ENCODE measurements at places on chromosomes 5 and 9.
A peak's percentile ranks its signal among the peaks of the same experiment; 100 is the strongest.

GRCh38 chr9:6197330-6197729, 18.3 kb upstream of the IL33 start:
- no peak for DNase-seq

GRCh38 chr5:14397717-14398116, 183.9 kb upstream of the OTULINL start:
- DNase-seq, result no peak

DNA sequence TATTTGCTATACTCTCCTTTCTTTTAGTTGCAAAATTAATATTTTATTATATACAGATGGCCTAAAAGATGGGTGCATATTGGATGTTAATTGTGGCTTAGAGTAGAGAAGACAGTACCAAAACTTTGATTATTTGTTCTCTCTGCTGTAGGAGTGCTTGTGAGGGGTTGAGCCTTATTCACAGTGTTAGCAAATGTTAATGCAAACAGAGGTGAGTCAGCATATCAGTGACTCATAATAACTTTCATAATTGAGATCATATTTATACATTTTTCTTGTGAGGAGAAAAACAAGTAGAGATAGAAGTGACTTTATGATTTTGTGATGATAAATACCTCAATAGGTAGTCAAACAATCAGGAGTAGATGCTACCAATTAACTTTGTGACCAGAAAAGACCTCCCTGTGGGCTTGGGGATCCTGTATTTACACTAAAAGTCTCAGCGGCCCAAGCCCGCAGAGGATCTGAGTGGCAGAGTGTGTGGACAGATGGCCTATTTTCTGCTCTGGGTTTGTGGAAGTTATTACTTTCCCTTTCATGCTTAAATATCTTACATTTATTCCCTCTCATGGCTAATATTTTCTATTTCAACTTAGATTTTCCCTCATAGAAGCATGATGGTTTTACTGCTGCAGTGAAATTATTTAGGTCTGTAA, 226.5 kb downstream of the TAF11L14 start:
- DNase-seq, result no peak

DNA sequence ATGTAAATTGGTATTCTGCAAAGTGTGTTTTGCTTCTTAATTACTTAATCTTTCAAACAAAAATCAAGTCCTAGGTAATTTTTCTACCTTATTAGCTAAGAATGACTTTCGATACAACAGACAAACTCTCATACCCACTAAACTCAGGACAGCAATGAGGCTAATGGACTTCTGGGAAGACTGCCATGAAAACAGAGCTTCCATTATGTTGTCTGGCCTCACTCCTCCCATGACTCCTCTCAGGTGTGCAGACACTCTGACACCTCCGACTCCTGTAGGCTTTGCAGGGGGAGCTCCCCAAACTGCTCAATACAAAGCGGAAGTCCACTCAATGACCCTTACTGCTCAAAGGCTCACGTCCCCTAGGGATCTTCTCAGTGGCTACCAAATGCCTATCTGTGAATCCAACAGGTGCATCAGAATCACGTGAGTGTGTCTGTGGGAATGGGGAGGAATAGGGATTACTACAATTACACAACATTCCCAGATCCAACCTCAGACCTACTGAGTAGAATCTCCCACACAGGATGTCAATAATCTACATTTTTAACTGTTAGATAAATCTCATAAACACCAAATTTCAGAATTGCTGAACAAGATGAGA, 289.9 kb downstream of the RAB3C start:
- DNase-seq, result no peak

DNA sequence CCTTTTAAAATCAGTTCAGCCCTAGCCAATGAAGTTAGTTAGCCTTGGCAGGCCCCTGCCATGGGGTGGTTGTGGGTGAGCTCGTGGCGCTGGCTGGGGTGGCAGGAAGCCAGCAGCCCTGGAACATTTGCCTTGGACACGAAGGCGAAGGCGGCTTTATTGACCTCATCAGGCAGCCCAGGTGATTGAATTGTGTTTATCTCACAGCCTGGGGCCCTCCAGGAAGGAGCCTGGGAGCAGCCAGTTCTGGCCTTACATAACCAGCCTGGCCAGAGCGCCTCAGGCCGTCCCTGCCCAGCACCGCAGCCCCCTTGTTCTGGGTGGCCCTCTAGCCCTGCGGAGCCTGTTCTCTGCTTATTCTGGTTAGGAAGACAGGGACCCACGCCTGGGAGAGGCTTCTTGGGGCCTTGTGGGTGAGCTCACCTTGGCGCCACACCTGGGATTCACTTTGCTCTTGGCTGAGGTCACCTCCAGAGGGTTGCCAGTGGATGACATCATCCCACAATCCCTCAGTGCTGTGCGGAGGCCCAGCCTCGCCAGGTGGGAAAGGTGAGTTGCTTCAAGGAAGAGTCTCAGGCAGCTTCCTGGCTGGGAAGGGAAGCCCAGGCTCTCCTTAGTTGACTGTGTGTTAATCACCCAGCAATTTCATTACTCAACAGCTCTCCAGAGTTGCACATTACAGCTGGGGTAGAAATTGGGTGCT, 54.4 kb upstream of the RPL26L1 start:
- no peak for DNase-seq

- DNase-seq, result no peak
Observed at GRCh38 chr5:80894083-80894482, 66.1 kb upstream of the RASGRF2 start.

- DNase-seq, result no peak
Observed at GRCh38 chr5:96176022-96176421, 214.4 kb upstream of the ELL2 start.

- DNase-seq, result no peak
Observed at GRCh38 chr5:52073993-52074689, 690.9 kb downstream of the ISL1 start.

- peak; percentile 71 for DNase-seq
Observed at GRCh38 chr5:36305571-36306326, 4.0 kb upstream of the RANBP3L start.

DNA sequence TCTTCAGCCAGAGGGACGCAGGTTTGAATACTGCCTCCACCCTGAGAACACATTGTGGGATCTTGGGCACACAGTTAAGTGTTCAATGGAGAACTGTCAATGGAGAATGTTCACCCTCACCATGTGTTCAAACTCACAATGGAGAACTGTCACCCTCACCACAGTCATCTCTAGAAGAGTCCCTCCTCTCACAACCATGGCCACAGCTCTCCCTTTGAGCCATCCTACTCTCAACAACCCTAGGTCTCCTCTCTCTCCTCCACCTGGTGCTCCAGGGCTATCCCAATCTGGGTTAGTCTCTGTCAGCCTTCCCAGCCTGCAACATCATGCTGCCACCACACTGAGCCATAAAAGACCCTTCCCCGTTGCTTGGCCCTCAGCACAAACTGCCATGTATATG, 36.3 kb upstream of the HAND1 start:
- no peak for DNase-seq

- DNase-seq, result peak; percentile 29
Observed at GRCh38 chr9:117783828-117784227, 79.6 kb downstream of the TLR4 start.

- DNase-seq, result no peak
Observed at GRCh38 chr9:98930792-98931191, 12.9 kb upstream of the COL15A1 start.

GRCh38 chr5:37722236-37723161, 117.3 kb downstream of the GDNF start:
- peak; percentile 90 for DNase-seq

GRCh38 chr5:133709209-133709725, 96.9 kb upstream of the FSTL4 start:
- DNase-seq, result no peak

GRCh38 chr5:144406442-144406841, 235.8 kb downstream of the KCTD16 start:
- no peak for DNase-seq

- no peak for DNase-seq
Observed at GRCh38 chr5:62575489-62575888, 3.1 kb upstream of the LRRC70 start.

- no peak for DNase-seq
Observed at GRCh38 chr5:139797856-139798510, 2.4 kb downstream of the PSD2 start.

- no peak for DNase-seq
Observed at GRCh38 chr9:37983381-37984067, 79.6 kb upstream of the SLC25A51 start.

DNA sequence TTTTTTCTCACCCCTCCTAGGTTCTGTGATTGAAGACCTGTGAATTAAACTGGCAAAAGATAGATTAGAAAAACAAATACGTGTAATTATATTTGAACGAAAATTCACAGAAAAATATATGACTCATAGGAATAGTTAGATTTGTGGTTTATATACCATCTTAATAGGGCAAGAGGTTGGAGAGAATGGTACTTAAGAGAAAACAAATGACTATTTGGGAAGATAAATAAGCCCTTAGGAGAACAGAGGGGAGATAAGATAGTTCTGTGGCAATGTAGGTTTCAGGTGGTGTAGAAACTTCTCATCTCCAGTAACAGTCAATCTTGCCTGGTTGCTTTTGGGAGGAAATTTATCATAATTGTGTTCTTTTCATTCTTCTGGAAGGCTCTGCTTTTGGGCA, 122.0 kb downstream of the PRDM9 start:
- no peak for DNase-seq

GRCh38 chr9:81396528-81396927, 292.8 kb downstream of the TLE1 start:
- DNase-seq, result no peak

DNA sequence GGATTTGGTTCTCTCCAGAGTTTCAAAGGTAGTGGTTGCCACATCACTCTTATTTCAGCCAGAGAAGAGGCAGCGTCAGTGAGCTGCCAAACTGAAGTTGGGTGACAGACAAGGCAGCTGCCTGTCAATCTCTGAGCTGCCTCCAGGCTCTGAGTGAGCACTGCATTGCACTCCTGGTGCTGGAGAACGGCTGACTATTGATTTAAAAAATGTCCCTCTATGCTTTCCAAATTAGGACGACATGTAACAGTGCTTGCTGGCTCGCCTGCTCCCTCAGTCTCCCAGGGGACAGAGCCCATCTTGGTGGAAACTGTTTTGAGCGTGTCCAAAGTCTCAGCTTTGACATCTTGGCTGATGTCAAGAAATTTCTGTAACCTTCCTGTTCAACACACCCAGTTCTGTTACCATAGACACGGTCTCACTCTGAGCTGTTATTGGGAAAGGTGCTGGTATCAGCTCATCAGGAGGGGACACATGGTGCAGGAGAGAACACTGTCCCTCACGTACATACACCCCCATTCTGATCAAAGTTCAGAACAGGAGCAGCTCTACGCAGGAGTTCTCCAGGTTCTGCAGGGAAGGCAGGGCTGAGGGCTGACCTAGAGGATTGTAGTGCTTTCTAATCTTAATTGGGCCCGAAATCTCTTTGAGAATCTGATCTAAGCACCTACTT, 15.7 kb downstream of the PCDH12 start:
- no peak for DNase-seq

GRCh38 chr9:128082151-128082550, 14.1 kb downstream of the SLC25A25 start:
- DNase-seq, result peak; percentile 57

- no peak for DNase-seq
Observed at GRCh38 chr5:55699041-55699688, 13.0 kb downstream of the SLC38A9 start.

DNA sequence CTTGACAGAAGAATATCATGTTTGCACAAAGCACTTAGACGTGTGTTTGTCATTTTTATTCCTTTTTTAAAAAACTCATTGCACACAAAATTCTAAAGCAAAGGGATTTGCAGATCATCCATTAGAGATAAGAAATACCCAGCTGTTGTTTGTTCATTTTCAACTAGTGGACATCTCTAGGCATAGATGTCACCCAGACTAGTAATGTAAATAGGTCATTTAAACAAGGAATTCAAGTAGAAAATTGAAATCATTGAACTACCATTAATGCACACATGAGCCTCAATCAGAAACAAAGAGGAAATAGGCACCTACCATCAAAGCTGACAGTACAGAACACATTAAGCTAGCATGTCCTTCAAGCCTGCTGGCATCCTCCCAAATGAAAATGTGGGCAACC, 107.3 kb downstream of the OR2K2 start:
- DNase-seq, result no peak

DNA sequence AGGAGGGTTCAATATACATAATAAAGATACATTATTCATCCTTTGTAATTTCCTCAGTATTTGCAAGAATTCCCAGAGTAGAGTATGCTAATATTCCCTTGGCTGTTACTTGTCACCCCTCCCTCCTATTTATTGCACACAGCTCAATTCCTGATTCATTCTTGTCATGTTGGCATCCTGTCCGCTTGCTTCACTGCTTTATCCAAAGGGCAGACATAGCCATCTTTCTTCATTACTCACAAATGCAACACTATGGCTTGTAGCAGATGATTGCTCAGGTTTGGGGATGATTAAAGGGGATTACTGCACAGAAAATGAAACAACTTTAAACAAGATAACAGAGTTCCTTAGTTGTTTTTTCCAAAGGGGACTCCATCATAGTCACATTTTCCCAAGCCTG, 1.2 kb upstream of the IL33 start:
- DNase-seq, result no peak

DNA sequence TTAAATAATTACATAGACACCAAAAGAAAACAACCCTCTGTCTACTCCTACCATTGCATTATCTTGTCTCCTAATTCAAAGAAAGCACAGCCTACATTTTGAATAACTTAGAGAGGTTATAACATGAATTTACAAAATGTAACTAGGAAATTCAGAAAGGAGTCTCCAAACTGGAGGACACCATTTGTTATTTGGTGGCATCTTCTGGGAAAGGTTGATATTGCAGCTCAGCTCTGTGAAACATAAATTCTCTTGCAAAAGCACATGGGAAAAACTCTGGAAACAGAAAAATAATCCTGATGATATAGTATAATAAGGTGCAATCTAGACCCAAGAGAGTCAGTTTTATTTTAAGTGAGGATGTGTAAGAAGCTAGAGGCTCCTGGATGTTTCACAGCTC, 215.3 kb downstream of the MLLT3 start:
- no peak for DNase-seq

DNA sequence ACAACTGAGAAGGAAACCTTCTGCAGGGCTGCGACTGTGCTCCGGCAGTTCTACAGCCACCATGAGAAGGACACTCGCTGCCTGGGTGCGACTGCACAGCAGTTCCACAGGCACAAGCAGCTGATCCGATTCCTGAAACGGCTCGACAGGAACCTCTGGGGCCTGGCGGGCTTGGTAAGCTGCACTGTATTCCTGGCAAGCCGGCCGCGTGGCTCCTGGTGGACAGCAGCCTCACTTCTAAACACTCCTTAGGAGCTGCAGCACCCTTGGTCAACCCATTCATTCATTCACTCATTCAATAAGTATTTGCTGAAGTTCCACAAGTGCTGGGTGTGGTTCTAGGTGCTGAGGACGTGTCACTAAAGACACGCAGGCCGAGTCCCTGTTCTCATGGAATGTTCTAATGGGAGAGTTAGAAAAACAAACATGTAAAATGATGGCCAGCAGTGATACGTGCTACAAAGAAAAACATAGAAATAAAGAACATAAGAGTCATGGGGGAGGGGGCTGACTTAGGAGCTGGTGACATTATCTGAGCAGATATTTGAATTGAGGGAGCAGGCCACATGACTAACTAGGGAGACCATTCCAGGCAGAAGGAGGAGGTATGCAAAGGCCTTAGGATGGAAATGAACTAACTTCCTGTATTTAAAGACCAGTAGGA, 6.1 kb downstream of the IL4 start:
- DNase-seq, result no peak

- DNase-seq, result no peak
Observed at GRCh38 chr5:3740546-3741373, 145.1 kb downstream of the IRX1 start.
